Small intestine (tissue), 16 donors: ENCODE measurements at places on chromosomes 7 and 10.

DNA sequence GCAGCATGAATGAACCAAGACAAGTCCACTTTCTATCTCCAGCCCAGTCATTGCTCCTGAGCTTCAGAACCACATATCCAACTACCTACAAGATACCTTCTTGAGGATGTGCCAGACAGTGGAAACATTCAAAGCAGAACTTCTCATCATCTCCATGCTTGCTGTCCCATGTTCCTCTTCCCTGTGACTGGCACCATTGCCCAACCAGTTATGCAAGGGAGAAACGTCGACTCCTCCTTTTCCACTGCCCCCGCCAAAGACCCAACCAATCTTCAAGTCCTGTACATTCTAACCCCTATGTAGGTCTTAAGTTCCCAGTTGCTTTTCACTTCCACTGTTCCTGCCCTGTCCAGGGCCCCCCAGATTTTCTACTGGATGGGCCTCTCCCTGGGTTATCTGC lies 225.7 kb downstream of the RPS24 start:
- H3K4me1 ChIP-seq: no peaks in the 10 kb centered on the region
- peaks cover 3% of the 10 kb centered on the region for H3K27me3 ChIP-seq
- no peak for DNase-seq

DNA sequence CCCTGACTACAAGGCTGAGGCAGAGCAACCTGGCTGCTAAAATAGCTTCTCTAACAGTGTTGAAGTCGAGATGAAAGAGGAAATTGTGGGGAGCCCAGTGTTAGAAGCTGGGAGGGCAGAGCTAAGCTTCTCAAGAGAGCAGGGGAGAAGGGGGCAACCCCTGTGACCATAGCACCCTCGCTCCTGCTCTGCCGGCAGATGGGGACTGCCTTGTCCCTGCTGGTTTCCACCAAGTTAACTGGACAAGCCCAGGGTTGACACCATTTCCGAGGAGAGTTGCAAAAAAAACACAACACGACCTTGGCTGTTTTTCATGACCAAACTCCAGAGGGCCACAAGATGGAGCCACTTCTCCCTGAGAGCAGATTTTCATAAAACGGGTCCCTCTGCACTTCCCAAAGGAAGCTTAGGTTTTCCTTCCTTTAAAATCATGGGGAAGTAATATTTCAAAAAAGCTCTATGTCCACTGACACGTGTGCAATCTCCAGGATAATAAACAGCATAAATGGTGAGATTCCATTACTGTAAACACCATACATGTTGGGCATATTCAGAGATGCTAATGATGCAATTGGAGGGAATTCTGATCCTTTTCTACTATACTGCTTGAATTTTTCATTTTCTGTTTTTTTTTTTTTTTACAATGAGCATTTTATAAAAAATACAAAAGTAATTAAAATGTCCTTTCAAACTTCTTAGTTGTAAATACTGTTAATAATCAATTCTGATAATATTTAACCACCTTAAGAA lies 140.4 kb downstream of the PIP4K2A start:
- H3K4me3 ChIP-seq: no peak overlapping the region
- H3K27ac ChIP-seq: no peak overlapping the region
- no peaks in the 10 kb centered on the region for H3K4me1 ChIP-seq
- H3K27me3 ChIP-seq: no peaks in the 10 kb centered on the region

GRCh38 chr7:33129806-33130153 lies 416 bp downstream of the BBS9 start:
- peaks cover 5% of the 10 kb centered on the region for H3K4me1 ChIP-seq
- no peak for DNase-seq
- H3K36me3 ChIP-seq: no peaks in the 10 kb centered on the region

DNA sequence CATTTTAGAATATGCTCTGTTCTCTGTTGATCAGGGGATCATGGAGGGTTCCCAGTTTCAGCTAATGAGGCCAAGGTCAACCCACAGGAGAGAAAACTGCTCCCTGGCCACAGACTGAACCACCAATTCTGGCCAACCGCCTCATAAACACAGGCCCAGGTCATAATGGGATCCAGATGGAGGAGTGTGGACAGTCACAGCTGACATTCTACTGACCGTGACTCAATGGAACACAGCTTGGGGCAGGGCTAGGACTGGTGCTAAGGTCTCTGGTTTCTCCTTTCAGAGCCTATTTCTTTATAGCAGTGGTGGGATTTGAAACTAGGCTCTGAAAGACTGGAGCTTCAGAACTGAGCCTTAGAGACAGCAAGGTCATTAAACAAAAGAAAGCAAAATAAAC lies 68.3 kb downstream of the HIPK2 start:
- no peaks in the 10 kb centered on the region for H3K4me1 ChIP-seq
- DNase-seq: no peak
- peaks cover 57% of the 10 kb centered on the region for H3K36me3 ChIP-seq
- H3K4me3 ChIP-seq: no peak overlapping the region
- no peak overlapping the region for H3K27ac ChIP-seq
